ENCODE measurements at places on chromosomes 7 and 10.

DNA sequence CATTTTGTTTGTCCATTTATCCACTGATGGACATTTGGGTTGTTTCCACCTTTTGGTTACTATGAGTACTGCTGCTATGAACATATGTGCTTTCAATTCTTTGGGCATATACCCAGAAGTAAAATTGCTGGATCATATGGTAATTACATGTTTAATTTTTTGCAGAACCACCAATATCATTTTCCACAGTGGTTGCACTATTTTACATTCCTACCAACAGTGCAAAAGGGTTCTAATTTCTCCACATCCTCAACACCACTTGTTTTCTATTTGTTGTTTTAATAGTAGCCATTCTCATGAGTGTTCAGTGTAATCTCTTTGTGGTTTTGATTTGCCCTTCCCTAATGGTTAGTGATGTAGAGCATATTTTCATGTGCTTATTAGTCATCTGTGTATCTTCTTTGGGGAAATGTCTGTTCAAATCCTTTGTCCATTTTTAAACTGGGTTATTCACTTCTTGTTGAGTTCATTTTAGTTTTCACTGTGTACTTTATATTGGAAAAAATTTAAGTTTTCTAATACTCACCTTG is 101.9 kb downstream of the HIBADH start:
- no peak for DNase-seq

DNA sequence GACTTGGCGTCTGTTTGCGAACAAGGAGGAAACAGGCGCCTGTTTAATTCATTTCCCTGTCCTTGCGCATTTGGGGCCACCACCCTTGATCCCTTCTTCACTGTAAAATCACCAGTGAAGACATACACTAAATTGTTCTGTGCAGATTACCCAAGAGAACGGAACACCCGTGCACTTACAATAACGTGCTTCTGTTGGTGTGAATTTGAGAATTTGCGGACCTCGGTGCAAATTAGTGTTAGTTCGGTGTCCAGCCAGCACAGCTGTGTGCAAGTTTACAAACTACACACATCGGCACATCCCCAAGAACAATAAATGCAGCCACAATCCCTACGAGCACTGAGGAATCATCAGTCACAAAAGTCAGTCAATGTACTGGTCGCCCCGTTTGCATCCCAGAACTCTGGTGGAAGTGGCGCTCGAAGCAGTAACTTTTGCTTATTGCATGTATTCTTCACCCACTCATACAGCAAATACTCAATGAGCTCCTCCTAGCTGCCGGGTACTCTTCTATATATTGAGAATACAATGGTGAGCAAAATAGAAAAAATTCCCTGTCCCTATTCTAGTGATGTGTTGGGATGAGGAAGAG is 786 bp upstream of the CNOT4 start:
- DNase-seq: no peak

DNA sequence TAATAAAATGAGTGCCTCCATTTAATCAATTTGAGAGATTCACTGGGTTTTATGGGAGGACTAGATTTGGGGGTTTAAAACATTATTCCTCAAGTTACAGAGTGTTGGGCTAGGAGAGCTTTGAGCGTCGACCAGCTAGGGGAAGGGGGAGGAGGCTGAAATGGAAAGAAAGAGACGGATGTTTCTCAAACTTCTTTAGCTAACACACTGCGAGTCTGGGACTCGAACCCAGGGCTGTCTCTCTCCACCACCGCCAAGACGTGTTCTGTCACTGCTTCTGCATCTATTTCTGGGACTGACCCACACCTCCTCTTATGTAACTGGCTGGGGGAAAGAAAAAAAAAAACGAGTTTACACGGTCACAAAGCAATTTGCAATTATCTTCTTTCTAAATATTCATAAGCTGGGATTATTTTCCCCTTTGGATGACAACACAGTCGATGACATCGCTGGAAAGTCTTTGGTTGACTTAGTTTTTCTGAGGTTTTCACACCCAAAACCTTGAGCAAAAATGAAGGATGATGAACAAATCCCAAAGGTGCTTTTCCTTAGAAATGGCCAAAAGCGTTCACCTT is 27.2 kb downstream of the CHST15 start:
- DNase-seq: no peak

DNA sequence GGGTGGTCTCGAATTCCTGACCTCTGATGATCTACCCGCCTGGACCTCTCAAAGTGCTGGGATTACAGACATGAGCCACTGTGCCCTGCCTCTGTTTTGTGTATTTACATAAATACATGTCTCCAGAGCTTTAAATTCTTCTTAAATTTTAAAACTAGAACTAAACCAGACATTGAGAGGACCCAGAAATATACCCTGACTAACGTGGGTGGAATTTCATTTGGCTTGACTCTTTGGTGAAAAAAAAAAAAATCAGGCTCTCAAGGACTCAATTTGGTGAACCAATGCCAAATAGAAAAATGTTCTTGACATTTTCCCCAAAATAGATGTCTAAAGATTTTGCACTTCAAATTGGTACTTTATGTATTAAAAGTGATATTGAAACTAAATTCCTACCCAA is 16.6 kb upstream of the FAS start:
- DNase-seq: no peak

- no peak for DNase-seq
Measured at GRCh38 chr10:113093188-113094113, 143.4 kb downstream of the TCF7L2 start.

- DNase-seq: no peak
Measured at GRCh38 chr10:59397961-59398360, 35.6 kb upstream of the FAM13C start.

DNA sequence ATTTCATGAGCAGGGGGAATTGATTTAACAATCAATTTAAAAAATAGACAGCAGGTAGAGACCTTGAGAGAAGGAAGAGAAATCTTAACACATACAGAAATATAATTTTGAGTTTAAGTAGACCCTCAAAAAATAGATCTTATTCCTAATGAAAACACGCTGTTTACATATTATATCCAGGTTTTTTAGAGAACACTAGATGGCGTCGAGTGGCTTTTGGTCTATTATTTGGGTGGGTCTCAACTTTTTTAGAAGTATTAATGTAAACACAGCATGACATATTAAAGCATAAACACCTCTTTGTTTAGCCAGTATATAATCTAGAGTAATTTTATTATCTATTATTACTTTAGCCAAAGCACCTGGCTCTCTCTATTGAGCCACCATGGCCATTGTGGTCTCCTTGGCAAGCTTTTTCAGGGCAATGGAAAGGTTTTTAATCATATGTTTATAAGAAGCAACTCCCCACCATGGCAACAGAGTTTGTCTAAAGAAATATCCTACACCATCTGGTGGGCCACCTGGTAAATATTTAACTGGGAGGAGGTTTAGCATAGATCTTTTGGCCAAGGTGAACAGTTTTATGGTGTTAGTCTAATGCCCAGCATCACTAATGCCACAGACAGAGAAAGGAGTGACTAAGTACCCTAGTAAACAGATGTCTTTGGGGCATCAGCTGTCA is 59.7 kb upstream of the PRSS1 start:
- no peak for DNase-seq

DNA sequence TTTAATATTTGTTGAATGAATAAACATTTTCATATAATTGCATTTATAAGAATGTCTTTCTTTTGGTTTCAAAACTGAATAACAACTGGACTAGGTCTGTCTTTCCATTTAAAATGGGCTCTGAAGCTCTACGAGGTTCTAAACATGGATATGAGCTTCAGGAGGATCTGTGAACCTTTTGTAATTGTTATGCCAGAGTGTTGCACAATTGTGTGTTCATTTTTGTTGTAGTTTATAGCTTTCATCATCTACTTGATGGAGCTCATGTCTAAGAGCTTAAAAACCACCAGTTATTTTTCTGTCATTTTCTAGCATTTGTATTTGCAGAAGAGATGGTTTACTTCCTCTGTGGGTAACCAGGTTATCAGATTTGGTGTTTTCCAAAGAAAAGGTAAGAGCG is 265.7 kb upstream of the NPY start:
- no peak for DNase-seq

DNA sequence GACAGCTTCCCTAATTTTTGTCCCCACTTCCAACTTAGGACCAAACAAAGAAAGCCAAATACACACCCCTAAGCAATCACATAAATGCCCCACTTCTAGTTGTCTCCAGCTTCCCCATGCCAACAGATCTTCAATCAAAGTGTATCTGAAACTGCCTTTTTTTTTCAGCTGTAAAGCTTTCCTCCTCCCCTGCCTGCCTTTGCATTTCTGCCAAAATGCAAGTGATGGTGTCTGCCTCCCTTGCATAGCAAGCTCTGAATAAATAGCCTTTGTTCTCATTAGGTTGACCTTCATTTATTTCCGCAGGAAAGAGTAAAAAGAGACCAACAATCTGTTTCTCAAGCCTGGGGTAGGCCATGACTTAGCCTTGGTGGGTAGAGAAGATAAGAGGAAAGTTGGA is 459.4 kb downstream of the GPAM start:
- no peak for DNase-seq

DNA sequence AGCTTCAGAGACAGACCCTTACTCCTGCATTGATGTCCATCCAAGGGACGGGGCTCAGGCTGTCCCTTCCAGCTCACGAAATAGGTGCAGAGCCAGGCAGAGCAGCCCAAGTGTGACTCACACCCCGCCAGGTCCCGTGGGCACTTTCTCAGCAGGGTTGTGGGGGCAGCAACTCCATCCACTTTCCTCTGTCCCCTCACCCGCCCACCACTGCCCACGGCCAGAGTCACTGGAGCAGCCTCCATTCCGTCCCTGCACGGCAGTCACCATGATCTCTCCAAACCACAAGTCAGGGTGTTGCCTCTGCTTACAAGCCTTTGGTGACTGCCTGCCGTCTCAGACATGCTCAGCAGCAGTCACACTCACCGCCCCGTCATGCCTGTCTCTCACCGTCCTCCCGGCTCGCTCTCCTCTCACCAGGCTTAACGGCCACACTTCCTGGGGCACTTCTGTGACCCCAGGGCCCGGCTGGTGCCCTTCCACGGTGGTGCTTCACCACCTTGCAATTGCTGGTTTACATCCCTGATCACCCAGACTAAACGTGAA is 39.3 kb downstream of the CALML3 start:
- DNase-seq: no peak

DNA sequence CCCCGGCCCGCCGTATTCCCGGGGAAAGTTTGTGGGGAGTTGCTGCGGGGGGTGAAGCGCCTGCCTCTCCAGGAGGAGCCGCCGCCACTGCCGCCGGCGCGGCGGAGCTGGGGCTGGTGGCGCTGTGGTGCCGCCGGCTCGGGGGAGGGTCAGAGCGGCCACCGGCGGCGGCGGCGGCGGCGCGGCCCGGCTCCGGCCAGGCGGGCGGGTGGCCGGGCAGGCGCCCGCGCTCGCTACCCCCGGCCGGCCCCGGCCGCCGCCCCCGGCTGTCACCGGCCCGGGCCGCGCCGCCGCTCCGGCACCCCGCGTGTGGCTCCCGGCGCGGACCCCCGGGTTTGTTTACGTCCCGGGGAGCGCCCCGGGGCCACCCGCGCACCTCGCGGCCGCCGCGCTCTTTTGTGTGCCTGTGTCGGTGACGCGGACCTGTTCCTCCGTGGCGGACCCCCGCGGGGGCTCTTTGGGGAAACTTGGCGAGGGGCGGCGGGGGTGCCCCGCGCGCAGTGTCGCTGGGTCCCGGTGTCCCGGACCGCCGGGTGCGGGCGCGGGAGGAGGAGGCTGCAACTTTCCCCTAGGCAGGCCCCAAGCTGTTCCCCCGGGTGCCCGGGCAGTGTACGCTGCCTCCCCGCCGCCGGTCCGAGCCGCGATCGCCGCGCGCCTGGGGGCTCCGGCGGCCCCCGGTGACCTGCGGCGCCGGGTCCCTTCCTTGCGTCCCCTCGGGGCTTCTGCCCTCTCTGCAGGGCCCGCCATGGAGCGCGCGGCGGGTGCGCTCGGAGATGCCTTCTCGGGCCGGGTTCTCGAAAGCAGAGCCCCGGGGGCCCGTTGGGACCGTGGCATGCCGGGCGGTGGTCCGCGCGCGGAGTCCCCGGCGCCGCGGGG is 593 bp upstream of the CUX1 start:
- DNase-seq: no peak

DNA sequence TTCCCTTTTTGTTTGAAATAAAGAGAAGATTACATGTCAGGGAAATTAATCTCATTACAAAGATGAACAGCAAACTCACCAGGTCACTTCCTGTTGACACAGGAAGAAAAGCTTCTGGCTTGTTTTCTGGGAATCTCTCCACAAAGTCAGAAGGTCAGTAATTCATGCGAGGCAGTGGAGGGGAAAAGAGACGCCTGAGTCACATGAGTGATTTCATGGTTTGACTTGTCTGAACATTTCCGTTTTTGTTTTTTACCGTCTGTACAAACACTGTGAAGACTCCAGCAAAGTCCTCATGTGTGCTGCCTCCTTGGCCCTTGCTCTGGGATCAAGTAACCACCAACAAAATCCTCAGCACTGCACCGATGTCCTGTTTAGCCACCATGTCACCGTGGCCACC is 2.5 kb upstream of the HABP2 start:
- no peak for DNase-seq

DNA sequence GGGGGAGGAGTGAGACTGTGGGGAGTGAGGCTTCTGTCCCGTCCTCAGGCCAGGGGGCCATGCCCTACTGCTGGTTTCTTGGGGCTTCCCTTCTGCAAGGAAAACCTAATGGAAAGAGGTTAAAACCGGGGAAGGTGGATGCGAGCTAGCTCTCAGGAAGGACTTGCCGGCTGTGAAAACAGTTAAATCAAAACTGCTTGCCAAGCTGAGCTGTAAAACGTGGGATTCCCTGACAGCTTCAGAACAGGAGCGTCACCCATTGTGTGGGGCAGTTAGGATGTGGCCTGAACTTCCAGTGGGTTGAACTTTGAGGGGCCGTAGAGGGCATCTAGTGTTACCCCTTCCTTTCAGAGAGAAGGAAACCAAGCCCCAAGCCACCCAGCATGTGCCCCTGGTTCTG is 13.1 kb downstream of the TSPAN15 start:
- no peak for DNase-seq

DNA sequence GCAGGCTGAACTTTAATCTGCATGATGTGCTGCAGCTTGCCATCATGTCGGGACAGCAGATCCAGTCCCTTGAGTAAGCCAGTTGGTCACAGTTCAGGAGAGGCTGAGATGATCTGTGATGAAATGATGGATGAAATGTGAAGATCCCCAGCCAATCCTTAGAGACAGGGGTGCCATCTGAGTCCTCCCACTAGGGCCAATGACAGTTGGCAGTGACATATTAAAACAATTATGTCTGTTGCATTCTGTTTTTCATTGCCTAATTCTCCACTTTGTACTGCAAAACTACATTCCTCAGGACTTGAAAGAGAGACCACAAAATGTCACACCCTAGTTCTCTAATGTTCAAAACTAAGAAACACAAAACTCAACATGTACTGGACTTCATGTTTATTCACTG is 66.3 kb upstream of the CAV2 start:
- no peak for DNase-seq

GRCh38 chr7:106057204-106057961 is 54.7 kb downstream of the SYPL1 start:
- DNase-seq: no peak

DNA sequence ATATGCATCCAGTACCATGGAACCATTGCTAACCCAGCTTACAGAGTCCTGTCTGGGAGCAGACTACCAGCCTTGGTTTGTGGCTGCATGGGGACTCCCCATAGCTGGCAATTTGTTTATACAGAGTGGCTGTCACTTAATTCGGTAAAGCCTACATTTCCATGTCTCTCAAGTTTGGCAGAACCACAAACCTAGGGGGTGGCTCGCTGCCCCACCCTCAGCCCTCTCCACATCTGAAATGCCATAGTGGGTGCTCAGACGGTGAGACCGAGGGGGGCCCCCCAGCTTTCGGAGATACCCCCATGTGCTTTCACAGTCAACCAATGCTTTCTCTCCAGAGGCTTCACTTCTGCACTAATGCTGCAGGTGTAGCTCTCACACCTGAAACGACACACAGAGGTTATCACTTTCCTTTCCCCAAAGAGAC is 75.5 kb upstream of the KAT6B start:
- no peak for DNase-seq
